ENCODE measurements at places on chromosomes 1 and 21.
A peak's percentile ranks its signal among the peaks of the same experiment; 100 is the strongest.

- DNase-seq = no peak
Measured at GRCh38 chr1:2605509-2606395, 19.2 kb downstream of the PRXL2B start.

DNA sequence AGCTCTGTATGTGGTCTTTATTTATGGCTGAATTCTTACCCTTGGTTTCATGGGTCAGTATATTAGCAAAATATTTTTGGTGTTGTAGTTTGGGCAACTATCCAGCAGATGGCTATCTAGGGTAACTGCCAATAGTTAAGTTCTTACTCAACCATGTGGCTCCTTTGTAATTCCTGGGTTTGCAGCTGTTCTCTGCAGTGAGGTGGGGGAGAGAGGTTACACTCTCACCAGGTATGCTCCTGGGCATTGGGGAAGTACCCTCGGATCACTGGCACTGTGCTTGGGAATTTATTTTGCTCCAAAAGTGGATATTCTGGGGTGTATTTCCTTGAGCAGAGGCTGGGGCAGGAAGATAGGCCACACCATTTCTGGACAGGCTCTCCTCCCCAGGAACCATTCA is 436.7 kb upstream of the TMPRSS15 start:
- no peak for DNase-seq

DNA sequence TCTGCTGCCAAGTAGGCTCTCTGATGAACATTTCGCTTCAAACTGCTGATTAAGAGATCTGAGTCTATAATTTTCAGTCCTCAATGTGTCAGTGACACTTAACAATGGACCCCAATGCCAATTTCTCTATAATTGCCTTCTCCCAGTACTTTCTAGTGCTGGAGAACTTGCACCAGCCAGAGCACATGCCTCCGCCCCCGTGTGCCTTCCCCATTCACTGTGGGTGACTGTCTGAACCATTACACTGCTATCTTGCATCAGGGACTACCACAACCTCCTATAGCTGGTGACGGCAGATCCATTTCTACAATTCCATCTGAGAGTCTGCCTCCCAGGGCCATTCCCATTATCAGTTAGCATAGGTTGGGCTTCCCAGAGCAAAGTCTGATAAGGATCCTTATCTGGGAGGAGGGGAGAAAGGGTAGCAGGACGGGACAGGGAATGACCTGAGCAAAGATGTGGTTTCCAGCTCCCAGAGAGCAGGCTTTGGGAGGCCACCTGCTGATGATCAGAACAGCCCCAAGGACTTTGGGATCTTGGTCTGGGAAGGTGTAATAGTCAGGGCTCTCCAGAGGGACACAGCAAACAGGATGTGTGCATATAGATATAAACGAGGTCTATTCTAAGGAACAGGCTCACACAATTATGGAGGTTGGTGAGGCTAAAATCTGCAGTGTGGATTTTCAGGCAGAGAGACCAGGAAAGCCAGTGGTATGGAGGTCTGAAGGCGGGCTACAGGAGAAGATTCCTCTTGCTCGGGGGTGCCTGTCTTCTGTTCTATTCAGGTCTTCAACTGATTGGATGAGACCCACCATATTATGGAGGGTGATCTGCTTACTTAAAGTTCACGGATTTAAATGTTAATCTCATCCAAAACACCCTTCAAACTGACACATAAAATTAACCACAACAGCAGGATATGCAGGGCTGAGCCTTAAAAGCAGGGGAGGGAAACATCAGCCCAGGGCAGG is 238.2 kb downstream of the PTPRU start:
- DNase-seq = no peak

GRCh38 chr1:212667223-212668139 is 32.2 kb downstream of the BATF3 start:
- no peak for DNase-seq

DNA sequence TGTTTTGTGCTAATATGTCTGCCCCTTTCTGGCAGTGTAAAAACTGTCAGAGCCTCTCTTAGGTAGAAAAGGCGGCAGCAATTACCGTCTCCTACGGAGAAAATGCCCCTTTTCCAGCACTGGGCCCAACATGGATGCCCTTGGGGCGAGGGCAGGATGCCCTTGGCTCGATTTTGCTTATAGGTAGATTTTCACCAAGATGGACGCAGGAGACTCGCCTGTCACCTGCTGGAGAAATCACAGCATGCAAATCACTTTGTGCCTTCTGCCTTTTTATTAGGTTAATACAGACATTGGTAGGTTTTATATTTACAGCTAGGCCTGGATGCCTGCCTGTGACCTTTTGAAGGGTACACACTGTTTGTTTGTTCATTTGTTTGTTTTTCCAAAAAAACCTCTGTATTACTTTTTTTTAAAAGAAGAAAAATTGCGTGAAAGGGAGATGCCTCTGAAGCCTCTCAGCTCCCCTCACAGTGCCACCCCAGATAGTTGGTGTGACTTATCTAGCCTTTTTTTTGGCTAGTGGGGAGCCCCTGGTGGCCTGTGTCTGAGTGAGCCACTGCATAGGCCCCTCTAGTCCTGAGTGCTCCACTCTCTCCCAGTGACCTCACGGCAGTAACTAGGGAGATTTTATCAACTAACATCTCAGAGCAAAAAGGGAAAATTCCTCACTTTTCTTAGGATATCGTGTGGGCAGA is 2.5 kb downstream of the ATP1B1 start:
- DNase-seq = peak; percentile 29

DNA sequence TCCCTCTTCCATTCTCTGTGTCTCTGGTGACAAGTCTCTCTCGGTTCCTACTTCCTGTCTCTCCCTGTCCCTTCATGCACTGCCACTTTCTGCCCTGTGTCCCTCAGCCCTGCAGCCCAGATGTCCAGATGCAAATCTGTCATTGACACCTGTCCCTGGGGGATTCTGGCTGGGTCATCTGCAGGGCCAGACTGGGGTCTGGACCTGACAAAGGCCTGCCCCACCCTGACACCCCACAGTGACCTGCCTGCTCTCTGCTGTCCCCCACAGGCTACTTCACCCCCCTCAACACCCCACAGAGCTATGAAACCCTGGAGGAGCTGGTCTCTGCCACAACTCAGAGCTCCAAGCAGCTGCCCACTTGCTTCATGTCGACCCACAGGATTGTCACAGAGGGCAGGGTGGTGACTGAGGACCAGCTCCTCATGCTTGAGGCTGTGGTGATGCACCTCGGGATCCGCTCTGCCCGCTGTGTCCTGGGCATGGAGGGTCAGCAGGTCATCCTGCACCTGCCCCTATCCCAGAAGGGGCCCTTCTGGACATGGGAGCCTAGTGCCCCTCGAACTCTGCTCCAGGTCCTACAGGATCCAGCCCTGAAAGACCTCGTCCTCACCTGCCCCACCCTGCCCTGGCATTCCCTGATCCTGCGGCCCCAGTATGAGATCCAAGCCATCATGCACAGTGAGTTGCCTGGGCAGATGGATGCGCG is 7.2 kb downstream of the THEMIS2 start:
- DNase-seq = no peak

DNA sequence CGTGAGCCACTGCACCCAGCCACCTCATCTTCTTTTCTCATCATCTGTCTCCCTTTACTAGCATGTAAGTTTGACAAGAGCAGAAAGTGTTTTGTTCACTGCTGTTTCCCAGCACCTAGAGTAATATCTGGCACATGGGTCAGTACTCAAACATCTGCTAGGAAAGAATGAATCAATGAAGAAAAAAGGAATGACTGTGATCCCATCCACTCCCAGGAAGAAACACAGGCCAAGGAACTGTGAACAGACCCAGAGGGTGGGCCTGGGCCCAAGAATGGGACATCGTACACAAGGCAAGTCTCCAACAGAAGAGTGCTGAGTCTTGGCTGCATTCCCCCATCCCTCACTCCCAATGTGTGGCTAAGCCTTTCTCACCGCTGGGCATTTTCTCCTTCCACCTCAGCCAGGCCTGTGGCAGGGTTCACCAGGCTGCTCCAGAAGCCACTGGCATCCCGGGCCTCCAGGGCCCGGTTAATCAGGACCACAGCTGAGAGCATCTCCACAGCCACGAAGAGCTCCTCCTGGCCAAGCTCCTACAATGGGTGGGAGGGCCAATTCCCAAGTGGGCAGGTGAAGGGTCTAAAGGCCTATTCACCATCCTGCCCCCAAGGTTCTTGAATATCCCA is 18.4 kb downstream of the IQGAP3 start:
- no peak for DNase-seq

DNA sequence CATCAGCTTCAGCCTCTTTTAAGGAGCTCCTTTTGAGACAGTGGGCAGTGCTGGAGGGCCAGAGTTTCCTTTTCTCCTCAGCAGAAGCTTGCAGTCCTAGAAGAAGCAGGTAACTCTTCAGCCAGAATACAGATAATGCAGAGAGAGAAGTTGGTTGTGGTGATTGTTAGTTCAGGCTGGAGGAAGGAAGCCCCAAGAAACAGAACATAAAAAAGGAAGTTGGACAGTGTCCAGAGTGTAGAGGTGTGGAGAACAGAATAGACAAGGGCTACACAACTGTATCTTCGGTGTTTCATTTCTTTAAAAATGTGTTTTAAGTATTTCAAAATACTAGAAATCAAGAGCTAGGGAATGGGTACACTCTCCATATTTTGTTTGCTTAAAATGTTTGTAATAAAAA is 6.4 kb upstream of the TACSTD2 start:
- DNase-seq = no peak

GRCh38 chr1:97123717-97124431 is 402.3 kb downstream of the PTBP2 start:
- no peak for DNase-seq

GRCh38 chr1:173424143-173424542 is 53.0 kb upstream of the PRDX6 start:
- no peak for DNase-seq

- no peak for DNase-seq
Measured at GRCh38 chr1:68011657-68012375, 38.6 kb downstream of the DIRAS3 start.

DNA sequence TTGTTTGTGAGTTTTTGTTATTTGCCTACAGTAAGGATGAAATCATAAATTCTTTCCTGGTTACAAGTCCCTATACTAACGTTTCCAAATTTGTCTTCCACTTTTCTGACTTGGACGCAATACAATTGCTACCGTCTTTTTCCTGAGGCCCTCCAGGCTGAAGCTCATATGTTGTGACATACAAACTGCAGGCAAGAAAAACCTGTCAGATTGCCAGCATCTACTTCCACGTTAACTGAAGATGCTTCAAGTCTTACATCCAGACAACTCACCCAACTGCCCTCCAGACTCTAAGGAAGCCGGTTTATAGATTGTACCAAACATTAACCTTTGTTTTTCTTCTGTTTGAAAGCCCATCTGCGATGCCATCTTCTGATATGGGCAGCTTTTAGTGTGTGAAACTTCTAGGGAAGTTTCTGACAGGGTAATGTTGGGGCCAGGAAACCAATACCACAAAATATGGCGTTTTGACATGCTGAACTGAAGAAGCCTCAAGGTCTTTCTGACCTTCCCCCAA is 21.4 kb upstream of the RNF11 start:
- DNase-seq = peak; percentile 23

DNA sequence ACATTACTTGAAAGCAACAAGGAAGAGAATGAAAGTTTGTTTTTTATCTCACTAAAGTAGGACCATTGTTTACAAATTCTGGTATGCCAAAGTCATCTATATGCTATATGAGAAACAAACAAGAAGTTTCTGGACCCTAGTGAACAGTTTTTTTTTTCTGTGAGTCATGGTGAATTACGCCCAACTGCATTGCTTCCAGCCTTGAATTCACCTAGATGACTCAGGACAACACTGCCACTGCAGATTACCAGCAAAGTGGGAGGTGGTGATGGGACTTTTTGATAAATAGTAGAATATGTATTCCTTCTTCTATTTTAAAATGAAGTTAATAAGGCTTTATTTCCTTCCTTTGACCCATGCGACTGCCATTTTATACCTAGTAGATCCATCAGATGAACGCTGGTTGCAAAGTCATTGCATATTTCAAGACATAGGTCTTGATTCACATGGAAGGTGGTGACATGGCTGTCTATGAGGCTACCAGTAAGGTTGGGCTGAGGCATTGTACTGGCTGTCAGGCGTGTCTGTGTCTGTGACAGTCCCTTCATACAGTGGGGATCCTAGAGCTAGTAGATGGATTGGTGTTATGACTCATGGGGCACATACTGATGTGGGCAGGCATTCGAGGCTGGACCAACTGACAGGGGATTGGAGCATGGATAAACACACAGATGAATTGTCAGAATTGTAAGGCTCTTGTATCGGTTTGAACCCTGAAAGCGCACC is 49.1 kb upstream of the APOBEC4 start:
- DNase-seq = no peak

GRCh38 chr1:38561725-38562124 is 297.8 kb downstream of the RRAGC start:
- no peak for DNase-seq

DNA sequence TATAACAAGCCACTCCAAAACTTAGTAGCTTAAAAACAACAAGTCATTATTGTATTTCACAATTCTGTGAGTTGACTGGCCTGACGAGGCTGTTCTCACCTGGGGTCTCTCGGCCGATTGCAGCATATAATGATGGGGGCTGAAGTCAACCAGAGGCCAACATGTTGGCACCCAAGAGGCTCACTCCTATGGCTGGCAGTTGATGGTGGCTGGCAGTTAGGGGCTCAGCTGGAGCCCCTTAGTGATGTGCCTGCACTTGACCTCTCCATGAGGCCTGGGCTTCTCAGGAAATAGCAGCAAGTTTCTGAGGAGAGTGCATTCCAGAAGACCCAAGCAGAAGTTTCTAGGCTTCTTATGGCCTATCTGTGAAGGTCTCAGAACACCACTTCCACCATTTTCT is 459.4 kb downstream of the NPHP4 start:
- no peak for DNase-seq

DNA sequence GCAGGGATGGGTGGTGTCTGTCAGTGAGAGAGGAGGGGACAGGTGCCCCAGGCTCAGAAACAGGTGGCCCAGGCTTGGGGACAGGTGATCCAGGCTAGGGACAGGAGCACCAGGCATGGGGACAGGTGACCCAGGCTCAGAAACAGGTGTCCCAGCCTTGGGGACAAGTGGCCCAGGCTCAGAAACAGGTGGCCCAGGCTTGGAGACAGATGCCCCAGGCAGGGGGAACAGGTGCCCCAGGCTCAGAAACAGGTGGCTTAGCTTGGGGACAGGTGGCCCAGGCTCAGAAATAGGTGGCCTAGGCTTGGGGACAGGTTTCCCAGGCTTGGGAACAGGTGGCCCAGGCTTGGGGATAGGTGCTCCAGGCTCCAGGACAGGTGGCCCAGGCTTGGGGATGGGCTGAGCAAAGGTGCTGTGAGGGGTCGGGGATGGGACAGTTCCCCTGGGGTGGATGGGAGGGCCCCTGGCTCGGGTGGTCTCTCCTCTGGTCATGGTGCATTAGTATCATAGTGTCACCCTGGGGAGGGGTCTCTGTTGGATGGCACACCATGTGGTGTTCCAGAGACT is 87.7 kb upstream of the C1orf174 start:
- no peak for DNase-seq

- no peak for DNase-seq
Measured at GRCh38 chr1:173733912-173734311, 19.1 kb downstream of the KLHL20 start.

DNA sequence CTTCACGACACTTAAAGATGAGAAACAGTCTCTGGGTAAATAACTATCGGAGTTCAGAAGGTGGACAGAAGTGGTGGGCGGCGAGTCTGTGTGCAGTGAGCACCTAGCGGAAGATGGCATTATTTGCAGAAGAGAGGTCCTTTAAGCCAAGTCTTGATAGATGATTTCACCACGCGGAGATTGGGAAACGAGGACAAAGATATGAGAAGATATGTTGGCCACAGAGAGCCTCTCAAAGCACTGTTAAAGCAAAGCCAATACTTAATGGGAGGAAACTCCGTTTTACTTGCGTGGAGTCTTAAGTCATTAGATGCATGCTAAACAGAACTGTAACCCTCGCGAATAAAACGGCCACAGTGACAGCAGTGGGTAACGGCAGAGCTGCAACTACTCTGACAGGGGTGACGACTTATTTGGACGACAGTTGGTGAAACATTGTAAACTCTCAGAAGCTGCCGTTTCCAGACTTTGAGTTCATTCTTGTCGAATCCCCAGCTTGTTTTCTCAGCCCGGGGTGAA is 577 bp upstream of the CEP350 start:
- peak; percentile 58 for DNase-seq
